Naive thymus-derived CD8-positive, alpha-beta T cell (primary cell): ENCODE measurements at places on chromosomes 5 and 9. TPM values are rescaled to one million over a fixed set of nuclear protein-coding genes. Genes with fewer than 3 reads are reported as not detected.

DNA sequence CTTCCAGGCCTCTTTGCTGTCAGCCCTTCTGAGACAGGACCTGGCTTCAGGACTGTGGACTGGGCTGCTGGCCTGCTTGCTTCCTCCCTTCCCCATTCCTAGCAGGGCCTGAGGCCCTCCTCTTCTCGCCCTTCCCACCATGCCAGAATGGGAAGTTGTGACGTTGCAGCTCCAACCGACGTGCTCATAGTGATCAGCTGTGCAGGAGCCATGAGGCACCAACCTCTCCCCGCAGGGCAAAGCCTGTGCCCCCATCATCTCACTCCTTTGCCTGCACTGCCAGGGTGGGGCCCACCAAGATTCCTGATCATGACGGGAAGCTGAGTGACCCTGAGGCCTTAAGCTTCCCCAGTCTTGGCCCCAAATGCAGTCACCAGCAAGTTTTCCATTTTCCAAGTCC lies 45.1 kb upstream of the GARNL3 start:
- no peak overlapping the region for H3K4me3 ChIP-seq
- no peak for DNase-seq
- H3K27me3 ChIP-seq, result no peaks in the 10 kb centered on the region
- H3K27ac ChIP-seq, result no peak overlapping the region

GRCh38 chr5:89110916-89111646 lies 228.1 kb upstream of the MEF2C start:
- no peak overlapping the region for H3K27ac ChIP-seq
- no peaks in the 10 kb centered on the region for H3K36me3 ChIP-seq
- no peak for DNase-seq
- no peaks in the 10 kb centered on the region for H3K4me1 ChIP-seq
- H3K27me3 ChIP-seq, result no peaks in the 10 kb centered on the region

DNA sequence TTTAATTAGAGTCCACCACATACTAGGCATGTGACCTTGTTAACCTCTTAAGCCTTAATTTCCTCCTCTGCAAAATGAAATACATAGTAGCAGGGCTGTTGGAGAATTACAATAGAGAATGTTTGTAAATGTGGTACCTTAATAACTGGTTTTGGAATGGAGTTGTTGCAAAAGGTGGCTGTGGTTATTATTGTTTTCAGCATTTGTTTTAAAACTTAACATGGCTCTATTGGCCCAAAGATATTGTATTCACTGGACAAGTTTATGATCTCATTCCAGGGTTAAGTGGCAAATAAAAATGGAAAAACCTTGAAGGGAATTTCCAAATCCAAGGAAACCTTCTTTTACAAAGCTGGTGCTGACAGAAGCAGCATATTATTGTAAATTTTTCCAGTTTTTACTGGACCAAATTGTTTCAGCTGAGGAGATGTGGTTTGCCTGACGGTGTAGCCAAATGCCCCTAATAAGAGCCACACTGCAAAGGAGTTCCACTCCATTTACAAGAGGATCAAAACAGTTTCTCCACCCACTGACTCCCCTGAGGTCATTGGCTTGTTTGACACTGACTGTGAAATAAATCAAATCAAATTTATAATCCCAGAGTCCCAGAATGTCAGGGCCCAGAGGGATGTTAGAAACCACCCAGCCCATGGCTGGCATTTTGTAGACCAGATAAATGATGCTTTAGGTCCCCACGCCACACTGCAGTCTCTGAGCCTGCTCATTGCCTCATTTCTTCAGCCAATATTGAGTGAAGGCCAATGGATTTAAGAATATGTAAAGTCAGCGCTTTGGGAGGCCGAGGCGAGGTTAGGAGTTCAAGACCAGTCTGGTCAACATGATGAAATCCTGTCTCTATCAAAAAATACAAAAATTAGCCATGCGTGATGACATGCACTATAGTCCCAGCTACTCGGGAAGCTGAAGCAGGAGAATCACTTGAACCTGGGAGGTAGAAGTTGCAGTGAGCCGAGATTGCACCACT lies 45.2 kb downstream of the ADRA1B start:
- peaks cover 7% of the 10 kb centered on the region for H3K27me3 ChIP-seq
- no peak overlapping the region for H3K4me3 ChIP-seq
- peaks cover 2% of the 10 kb centered on the region for H3K4me1 ChIP-seq
- no peaks in the 10 kb centered on the region for H3K36me3 ChIP-seq
- H3K27ac ChIP-seq, result no peak overlapping the region

RALGPS1 gene
- total RNA-seq, result 6.4 TPM

DNA sequence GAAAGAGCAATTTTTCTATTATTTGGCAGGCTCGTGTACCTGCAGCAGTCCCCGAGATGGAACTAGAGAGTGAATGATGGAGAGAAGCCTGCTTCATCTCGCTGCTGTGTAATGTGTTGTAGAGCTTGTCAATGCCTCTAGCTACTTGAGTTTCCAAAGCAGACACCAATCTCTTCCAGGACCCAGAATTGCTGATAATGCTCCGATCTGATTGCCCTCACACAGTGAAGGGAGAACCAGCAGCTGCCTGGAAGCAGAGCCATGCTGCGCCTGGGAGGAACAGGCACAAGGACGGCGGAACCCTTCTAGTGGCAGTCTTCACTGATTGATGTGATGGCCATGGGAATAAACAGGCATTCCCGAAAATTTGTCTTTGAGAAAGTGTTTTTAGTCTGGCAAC lies 288.0 kb downstream of the ICE1 start:
- no peaks in the 10 kb centered on the region for H3K4me1 ChIP-seq
- peaks cover 1% of the 10 kb centered on the region for H3K27me3 ChIP-seq
- no peak overlapping the region for H3K27ac ChIP-seq
- no peaks in the 10 kb centered on the region for H3K36me3 ChIP-seq

- no peaks in the 10 kb centered on the region for H3K36me3 ChIP-seq
- H3K4me1 ChIP-seq, result no peaks in the 10 kb centered on the region
- no peak overlapping the region for H3K4me3 ChIP-seq
These were observed 18.3 kb downstream of the ASPN start for GRCh38 chr9:92463984-92464383.

- H3K27me3 ChIP-seq, result no peaks in the 10 kb centered on the region
- H3K36me3 ChIP-seq, result no peaks in the 10 kb centered on the region
- no peak for DNase-seq
- no peaks in the 10 kb centered on the region for H3K4me1 ChIP-seq
These were observed 56.3 kb upstream of the PRDM9 start for GRCh38 chr5:23451156-23451555.

DNA sequence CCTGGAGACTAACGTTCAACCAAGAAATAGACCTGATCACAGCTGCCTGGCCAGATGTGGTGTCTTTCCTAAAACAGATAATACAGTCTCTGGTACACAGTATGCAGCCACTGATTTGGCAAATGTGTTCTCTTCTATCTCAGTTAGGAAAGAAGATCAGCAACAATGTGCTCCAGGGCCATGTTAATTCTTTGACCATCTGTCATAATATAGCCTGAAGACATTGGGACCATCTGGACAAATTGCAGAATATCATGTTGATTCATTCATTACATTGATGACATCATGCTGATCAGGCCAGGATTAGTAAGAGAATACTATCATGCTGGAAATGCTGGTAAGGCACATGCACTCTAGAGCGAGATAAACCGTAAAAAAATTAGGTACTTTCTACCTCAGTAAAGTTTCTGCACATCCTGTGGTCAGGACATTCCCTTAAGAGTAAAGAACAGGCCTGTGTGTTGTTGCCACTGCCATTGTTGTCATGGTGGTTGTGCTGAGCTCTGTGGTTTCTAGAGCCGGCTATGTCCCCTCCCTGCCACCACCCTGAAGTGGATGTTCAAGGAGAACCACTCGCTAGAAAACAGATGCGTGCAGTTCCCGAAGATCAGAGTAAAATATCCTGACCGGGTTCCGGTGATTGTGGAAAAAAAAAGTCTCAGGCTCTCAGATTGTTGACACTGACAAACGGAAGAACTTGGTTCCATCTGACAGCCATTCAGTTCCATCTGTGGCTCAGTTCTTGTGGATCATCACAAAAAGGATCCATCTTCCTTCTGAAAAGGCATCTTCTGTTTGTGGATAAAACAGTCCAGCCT lies 6.4 kb upstream of the JMY start:
- H3K4me3 ChIP-seq, result no peak overlapping the region
- H3K36me3 ChIP-seq, result no peaks in the 10 kb centered on the region
- peak overlapping the region; percentile 34 for H3K27ac ChIP-seq
- H3K27me3 ChIP-seq, result no peaks in the 10 kb centered on the region
- no peaks in the 10 kb centered on the region for H3K4me1 ChIP-seq

ANKRD55 gene
- not detected for total RNA-seq

PCDHGA5 gene
- total RNA-seq, result 0.13 TPM

F12 gene
- not detected for total RNA-seq

DNA sequence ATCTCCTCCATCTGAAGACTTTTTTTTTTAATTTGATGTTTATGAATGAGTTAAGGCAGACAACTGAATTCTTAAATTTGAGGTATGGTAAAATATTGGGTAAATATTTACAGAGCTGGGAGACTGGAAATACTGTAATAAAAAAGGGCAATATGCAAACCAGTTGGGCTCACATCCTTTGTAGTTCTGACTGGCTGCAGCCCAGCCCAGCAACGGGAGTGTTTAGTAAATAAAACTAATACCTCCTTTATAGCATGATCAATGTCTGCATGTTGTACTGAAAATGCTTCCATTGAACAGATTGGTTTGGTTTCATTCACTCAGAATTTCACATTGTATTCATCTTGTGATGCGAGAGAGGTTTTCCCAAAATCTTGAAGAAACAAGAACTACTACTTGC lies 365.0 kb downstream of the DMRT2 start:
- H3K4me1 ChIP-seq, result no peaks in the 10 kb centered on the region
- H3K27ac ChIP-seq, result no peak overlapping the region
- H3K27me3 ChIP-seq, result peaks cover 4% of the 10 kb centered on the region

PDCD1LG2 gene
- total RNA-seq, result not detected

DNA sequence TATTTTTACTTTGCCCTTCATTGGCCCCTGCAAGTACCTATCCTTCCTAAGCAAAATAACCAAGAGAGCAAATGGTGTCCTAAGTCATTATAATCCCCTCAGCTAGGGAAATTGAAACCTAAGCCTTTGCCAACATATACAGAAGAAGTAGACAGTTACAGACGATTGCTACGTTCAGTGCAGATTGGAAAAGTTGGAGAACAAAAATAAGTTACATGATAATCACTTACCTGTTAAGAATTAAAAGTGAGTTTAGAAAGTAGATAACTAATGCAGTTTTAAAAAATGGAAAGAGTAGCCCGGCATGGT lies 244.8 kb downstream of the MPDZ start:
- no peak overlapping the region for H3K4me3 ChIP-seq
- H3K27ac ChIP-seq, result no peak overlapping the region
- H3K36me3 ChIP-seq, result no peaks in the 10 kb centered on the region
- no peak for DNase-seq
- peaks cover 10% of the 10 kb centered on the region for H3K27me3 ChIP-seq

CDH10 gene
- total RNA-seq, result not detected

- H3K4me3 ChIP-seq, result no peak overlapping the region
- H3K36me3 ChIP-seq, result no peaks in the 10 kb centered on the region
- no peak for DNase-seq
- no peaks in the 10 kb centered on the region for H3K4me1 ChIP-seq
- peaks cover 9% of the 10 kb centered on the region for H3K27me3 ChIP-seq
- H3K27ac ChIP-seq, result no peak overlapping the region
These were observed 306.1 kb upstream of the WWC1 start for GRCh38 chr5:167985373-167985772.

DNA sequence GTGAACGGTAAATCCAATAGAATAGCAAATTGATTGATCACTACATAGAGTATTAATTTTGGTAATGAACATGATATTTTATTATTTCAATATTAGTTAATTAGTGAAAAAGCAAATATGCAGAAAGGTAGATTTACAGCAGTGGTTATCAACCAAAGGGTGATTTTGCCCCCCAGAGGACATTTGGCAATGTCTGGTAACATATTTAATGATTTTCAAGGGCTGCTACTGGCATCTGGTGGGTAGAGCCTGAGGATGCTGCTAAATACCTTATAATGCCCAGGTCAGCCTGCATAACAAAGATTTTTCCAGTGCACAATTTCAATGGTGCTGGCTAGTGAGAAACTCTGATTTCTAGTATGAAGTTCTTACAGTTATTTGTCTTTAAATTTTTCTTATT lies 1313.7 kb downstream of the PTPRD start:
- no peaks in the 10 kb centered on the region for H3K27me3 ChIP-seq
- no peaks in the 10 kb centered on the region for H3K36me3 ChIP-seq
- no peak for DNase-seq
- H3K27ac ChIP-seq, result no peak overlapping the region
- H3K4me3 ChIP-seq, result no peak overlapping the region
- no peaks in the 10 kb centered on the region for H3K4me1 ChIP-seq

DNA sequence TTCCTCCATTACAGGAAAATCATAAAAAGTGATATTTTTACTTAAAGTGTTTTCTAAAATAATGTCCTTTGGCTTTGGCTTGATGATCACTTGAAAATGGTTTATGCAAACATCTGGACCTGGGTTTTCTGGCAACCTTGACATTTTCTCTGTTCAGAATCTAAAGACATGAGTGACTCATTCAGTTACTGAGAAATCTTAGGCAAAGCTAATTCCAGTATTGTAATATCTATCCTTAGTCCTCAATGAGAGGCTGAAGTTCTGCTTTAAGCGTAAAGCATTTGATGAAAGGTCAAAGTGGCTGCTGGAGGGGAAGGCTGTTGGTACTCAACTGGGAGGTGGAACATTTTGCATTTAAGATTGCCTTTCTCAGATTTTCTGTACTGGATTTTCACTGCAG lies 2.3 kb downstream of the MAN2A1 start:
- H3K27ac ChIP-seq, result peak overlapping the region; percentile 92
- no peak for DNase-seq
- peaks cover 36% of the 10 kb centered on the region for H3K4me1 ChIP-seq
- no peaks in the 10 kb centered on the region for H3K36me3 ChIP-seq

- peaks cover 30% of the 10 kb centered on the region for H3K4me1 ChIP-seq
- no peaks in the 10 kb centered on the region for H3K27me3 ChIP-seq
- peak overlapping the region; percentile 76 for H3K27ac ChIP-seq
- H3K36me3 ChIP-seq, result no peaks in the 10 kb centered on the region
- no peak for DNase-seq
These were observed 5.3 kb downstream of the RAB14 start for GRCh38 chr9:121196389-121196788.

DNA sequence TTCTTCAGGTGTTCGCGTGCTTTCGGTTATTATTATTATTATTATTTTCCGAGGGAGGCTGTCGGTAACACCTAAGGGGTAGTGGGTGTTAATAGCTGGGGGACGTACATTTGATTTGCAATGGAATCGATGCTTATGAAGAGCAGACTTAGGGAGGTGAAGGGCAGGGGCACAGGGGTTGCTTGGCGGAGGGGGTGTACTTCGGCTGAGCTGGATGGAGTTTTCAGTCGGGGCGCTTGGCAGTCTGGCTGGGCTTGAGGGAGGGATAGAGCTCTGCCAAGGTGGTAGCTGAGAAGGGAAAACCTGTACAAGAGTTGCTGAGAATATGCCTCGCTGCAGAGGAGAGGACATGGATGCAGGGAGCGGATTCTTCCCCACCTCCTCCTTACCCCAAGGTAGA lies 617 bp upstream of the PTPRD start:
- DNase-seq, result no peak
- H3K4me1 ChIP-seq, result peaks cover 5% of the 10 kb centered on the region
- peaks cover 36% of the 10 kb centered on the region for H3K27me3 ChIP-seq
- H3K36me3 ChIP-seq, result peaks cover 2% of the 10 kb centered on the region
- no peak overlapping the region for H3K4me3 ChIP-seq

GRCh38 chr9:20620650-20621470 lies 1.4 kb downstream of the MLLT3 start:
- H3K4me1 ChIP-seq, result peaks cover 29% of the 10 kb centered on the region
- peak overlapping the region; percentile 93 for H3K4me3 ChIP-seq

- DNase-seq, result no peak
- no peak overlapping the region for H3K27ac ChIP-seq
- H3K36me3 ChIP-seq, result no peaks in the 10 kb centered on the region
- H3K4me1 ChIP-seq, result no peaks in the 10 kb centered on the region
- H3K27me3 ChIP-seq, result peaks cover 34% of the 10 kb centered on the region
These were observed 253.3 kb downstream of the DMAC1 start for GRCh38 chr9:7546261-7546660.

DBH gene
- not detected for total RNA-seq
